ENCODE measurements at places on chromosomes 16 and 17. TPM values are rescaled to one million over a fixed set of nuclear protein-coding genes. Genes with fewer than 3 reads are reported as not detected.

The SECTM1 gene
- 6.3 TPM for total RNA-seq

DNA sequence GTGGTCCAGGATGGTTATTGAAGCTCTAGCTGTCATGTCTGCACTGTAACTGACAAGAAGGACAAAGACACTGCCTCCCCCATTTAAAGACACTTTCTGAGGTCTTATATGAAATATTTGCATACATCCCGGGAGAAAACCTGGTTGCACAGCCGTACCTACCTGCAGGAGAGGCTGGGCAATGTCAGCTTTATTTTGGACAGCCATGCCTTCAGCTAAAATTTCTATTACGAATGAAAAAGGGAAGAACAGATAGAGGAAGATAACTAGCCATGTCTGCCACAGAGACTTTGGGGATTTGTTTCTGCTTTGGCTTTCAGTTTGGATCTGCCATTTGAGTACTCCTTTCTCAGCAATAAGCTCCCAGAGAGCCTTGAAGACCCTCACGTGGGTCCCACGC, 19.0 kb downstream of the SLC7A6 start:
- no peak for DNase-seq

GRCh38 chr17:65666876-65667321, 105.5 kb upstream of the AXIN2 start:
- DNase-seq, result no peak

- DNase-seq, result no peak
These were observed 641.0 kb upstream of the EEF2KMT start for GRCh38 chr16:5738586-5738985.

GRCh38 chr16:57185446-57185944, 344 bp downstream of the PSME3IP1 start:
- DNase-seq, result peak; percentile 21

Measured in PC-9 (cell line).